H4 (cell line): ENCODE measurements at places on chromosomes 11 and 22.

DNA sequence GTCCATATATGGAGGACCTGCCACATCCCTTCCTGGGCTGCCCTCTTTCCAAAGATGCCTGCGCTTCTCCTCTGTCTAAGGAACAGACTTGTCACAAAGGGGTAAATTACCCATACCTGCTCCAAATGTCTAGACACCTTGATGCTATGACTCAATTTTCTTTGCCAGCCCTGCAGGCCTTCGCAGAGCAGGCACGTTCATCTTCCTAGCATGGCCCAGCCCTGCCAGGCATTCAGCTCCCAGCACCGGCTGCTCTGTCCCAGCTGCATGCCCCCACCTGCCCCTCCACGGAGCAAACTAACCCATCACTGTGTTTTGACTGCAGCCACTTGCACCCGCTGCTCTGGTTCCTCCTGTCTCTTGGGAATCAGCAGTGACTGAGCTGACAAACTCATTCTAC lies 526.1 kb downstream of the MIAT start:
- no peak for DNase-seq

- DNase-seq = no peak
Observed at GRCh38 chr22:39256186-39256552, 11.4 kb upstream of the PDGFB start.

DNA sequence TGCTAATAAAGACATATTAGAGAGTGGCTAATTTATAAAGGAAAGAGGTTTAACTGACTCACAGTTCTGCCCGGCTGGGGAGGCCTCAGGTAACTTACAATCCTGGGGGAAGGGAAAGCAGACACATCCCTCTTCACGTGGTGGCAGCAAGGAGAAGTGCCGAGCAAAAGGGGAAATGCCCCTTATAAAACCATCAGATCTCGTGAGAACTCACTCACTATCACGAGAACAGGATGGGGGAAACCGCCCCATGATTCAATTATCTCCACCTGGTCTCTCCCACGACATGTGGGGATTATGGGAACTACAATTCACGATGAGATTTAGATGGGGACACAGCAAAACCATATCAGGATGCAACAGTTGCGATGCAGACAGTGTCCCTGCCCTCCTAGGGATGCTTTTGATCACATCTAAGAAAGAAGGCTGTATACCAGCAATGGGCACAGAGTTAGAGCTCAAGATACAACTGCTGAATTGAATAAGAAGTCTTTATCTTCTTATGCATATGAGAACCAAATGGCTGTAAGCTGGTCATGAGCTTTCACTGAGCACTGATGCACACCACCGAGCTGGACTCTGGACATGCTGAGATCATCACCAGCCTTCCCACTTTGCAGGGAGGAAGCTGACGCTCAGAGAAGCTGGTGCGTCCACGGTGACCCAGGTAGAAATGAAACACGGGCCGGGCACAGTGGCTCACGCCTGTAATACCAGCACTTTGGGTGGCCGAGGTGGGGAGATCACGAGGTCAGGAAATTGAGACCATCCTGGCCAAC lies 255.2 kb downstream of the MN1 start:
- DNase-seq = no peak

DNA sequence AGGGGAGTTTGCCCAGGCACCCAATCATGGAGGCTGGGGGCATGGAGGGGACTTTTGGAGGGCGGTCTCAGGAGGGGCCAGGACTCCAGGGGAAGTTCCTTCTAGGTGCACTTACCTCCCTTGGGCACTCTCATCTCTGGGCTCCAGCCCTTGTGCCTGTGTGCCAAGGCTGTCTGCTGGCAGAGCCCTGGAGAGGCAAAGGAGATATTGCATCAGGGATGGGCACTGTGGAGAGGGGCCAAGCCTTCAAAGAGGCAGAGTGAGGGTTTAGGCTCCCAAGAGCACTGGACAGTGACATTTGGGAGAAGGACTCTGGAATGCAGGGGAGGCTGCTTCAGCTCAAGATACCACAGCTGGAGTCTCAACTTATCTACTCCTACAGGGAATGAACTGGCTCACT lies 32.2 kb upstream of the TFIP11 start:
- no peak for DNase-seq

- peak; percentile 71 for DNase-seq
Observed at GRCh38 chr11:75625991-75626888, 42.6 kb downstream of the MAP6 start.

- DNase-seq = no peak
Observed at GRCh38 chr11:46367244-46367915, 14.1 kb upstream of the MDK start.

DNA sequence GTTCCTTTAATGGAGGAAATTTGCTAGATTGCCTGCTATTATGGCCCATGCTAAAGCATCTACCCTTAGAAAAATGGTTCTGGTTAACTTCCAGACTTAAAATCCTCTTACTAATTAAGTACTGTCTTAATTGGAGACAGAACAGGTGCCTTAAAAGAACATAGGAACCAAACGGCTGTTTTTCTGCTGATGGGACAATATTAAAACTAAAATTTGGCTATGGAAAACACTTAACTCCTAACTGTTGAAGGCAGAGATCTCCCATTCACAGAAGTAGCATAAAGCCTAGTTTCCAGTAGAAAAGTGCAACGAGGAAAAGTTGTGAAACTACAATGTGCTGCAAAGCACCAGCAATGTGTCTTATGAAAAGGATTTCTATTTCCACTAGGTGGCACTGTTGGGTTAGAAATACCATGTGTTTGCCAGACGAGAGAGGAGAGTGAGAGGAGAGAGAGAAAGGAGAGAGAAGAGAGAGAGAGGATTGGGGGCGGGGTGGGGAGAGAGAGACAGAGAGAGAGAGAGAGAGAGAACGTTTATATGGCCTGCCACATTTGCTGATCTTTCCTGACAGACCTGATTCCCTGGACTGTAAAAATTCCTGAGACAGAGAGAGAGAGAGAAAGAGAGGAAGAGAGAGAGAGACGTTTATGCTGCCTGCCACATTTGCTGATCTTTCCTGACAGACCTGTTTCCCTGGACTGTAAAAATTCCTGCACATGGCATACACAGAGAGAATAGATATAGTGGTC lies 51.5 kb downstream of the FAM181B start:
- peak; percentile 79 for DNase-seq

- DNase-seq = no peak
Observed at GRCh38 chr11:96111308-96111707, 187.4 kb upstream of the MTMR2 start.
